ENCODE measurements at places on chromosomes 5 and 9.

DNA sequence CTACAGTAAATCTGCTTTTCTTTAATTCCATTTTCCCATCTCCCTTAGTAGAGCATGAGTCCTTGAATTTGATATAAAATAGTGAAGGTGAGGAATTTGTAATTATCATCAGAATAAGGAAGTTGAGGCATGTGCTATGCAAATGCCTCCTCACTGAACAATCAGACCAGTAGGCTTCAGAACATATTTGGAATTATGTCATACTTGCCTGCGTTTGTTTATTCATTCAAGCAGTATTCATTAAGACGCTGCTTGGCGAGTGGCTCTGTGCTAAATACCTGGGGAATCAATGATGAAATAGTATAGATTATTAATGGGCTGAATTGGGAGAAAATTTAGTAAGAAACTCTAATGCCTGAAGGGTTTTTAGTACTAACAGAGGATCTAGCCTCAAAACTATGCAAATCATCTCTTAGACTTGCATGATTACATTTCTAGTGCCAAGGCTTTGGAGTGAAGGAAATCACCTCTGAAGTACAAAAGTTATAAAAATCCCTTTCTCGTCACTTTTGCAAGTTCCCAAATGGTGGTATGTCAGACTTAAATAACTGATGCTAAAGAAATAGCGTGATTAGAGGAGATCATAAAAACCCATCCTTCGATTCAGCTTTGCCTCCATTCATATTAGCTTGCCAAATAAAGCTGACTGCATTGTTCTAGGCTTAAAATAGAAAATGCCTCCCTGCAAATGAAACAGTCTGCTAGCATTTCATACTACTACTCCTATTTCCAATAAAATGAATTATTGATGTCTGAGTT, 141.7 kb downstream of the PCSK5 start:
- DNase-seq, result no peak

DNA sequence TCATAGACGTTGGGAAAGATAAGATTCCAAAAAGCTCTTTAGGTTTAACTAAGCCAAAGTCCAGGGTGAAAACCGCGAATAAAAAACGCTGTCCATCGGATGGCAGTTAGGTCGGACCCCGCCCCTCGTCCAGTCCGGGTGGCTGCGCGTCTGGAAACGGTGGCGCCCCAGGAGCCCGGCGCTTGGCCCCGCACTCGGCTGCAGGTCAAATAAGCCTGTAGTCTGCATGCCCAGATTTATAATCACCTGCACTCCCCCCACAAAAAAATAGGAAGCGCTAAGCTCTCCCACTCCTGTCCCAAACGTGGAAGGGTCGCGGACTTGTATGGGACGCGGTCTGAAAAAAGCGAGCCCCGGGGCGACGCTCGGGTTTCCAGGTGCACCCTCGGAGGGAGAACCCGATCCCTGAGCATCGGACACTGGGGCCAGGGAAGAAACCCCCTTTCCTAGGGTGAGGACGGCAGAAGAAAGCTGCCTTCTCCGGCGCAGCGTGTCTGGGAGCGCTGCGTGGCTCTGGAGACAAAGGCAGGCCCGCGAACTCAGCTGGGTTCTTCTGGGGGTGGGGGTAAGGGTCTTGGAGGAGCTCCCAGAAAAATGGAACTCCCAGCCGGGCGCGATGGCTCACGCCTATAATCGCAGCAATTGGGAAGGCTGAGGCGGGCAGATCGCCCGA, 923 bp upstream of the ZBTB5 start:
- peak; percentile 22 for DNase-seq

GRCh38 chr5:174511714-174512253, 212.6 kb upstream of the MSX2 start:
- no peak for DNase-seq

- peak; percentile 14 for DNase-seq
These were observed 523 bp downstream of the MAML1 start for GRCh38 chr5:179732918-179733771.

DNA sequence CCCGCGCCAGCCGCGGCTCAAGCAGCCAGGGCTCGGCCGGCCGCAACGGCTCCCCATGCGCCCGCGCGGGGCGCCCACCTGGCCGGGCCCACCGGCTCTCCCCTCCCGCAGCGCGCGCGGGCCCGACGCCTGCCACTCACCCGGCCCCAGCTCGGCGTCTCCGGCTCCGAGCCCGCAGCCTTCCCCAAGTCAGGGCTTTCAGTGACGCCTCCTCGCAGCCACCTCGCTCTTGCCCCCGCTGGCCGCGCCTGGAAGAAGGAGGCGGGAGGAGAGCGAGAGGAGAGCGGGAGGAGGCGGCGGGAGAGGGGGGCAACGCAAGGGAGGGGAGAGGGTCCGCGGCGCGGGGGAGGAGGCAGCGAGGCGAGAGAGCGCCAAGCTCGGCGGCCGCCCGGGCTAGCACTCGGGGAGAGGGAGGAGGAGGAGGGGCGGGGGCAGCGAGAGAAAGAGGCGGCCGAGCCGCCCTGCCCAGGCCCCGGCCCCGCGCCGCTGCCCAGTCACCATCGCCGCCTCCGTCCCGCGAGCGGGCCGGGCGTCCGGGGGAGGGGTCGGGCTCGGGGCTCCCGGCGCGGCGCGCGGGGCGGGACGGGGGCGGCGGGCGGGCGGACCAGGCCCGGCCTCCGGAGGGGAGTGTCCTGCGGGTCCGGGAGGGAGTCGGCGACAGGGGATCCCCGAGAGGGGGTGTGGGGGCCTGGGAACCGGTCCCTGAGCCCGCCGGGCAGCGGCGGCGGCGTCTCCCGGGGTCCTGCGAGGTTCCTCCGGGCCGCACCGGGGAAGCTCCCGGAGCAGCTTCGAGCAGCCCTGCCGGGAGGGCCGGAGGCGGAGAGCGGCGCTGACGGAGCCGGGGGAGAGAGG, at the start of gene LHFPL2:
Gene LHFPL2, minus strand, starts transcription at position 414 of the 852 bp plus-strand sequence. CDS start 138,559 bp downstream, outside the sequence.
- no peak for DNase-seq

DNA sequence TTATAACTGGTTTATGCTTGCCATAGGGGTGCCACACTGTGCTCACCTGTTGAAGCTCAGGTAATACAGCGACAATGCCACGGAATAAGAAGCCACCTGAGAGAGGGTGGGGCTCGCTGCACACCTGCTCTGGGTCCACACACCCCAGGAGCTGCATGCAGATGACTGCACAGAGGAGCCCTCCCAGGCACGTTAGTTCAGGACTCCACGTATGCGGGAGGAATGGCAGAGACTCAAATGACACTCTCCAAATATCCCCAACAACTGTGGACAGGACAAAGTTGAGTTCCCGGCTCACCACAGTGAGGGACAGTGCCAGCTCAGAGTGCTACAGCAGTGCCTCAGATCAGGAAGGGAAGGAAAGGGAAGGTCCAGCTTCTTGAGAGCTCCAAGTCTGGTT, 5.8 kb upstream of the FCN1 start:
- DNase-seq, result no peak

- DNase-seq, result no peak
These were observed 19.2 kb upstream of the HEXB start for GRCh38 chr5:74665816-74666215.

GRCh38 chr5:98514215-98514614, 259.2 kb upstream of the RGMB start:
- no peak for DNase-seq

Data from activated CD4-positive, alpha-beta T cell treated with anti-CD3 and anti-CD28 coated beads for 1 hour (primary cell).